ENCODE measurements at places on chromosomes 1 and 21.

DNA sequence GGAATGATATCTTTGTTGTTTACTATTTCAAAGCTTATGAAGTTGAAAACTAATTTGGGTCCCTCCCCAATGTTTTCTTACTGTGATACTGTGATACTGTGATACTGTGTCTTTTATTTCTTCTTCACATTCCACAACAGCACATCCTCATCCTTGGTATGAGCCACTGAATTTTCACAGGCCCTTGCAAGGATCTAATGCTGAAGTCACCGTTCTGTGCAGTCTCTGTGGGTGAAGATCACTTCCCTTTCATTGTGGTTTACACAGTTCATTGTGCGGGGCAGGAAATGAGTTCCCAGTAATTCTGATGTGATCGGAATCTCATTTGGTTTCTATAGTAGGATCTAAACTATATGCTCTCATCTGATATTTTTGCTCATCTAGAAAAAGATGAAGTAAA is 32.1 kb upstream of the PAXBP1 start:
- no peak for DNase-seq

- no peak for DNase-seq
Measured at GRCh38 chr1:185775501-185775900, 41.3 kb downstream of the HMCN1 start.

GRCh38 chr1:212699625-212700222 is at the start of gene BATF3:
Gene BATF3 (minus strand): TSS chr1:212699840. CDS start chr1:212699762, 78 bp downstream.
- DNase-seq = no peak

- DNase-seq = no peak
Measured at GRCh38 chr1:92851729-92852128, 19.9 kb downstream of the RPL5 start.

GRCh38 chr21:44085491-44086321 is 21.5 kb upstream of the PWP2 start:
- DNase-seq = no peak

DNA sequence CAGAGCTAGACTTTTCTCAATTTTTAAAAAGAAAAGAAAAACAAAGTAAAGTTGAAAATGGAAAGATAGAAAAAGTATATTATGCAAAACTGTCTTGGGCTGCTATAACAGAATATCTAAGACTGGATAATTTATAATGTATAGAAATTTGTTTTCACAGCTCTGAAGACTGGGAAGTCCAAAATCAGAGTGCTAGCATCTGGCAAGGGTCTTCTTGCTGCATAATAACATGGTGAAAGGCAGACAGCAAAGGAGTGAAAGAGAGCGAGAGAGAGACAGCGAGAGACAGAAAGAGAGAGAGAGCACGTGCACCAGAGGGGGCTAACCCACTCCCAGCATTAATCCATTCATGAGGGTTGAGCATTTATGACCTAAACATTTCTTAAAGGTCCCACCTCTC is 59.1 kb upstream of the SPOCD1 start:
- no peak for DNase-seq

GRCh38 chr1:101150670-101151069 is 86.1 kb upstream of the S1PR1 start:
- no peak for DNase-seq

GRCh38 chr1:7716506-7716905 is 54.6 kb upstream of the VAMP3 start:
- no peak for DNase-seq
